Cortex of kidney (tissue), 1 donor: ENCODE measurements at places on chromosomes 3 and 15.

- DNase-seq, result no peak
Measured at GRCh38 chr3:77682162-77682561, 642.3 kb downstream of the ROBO2 start.

DNA sequence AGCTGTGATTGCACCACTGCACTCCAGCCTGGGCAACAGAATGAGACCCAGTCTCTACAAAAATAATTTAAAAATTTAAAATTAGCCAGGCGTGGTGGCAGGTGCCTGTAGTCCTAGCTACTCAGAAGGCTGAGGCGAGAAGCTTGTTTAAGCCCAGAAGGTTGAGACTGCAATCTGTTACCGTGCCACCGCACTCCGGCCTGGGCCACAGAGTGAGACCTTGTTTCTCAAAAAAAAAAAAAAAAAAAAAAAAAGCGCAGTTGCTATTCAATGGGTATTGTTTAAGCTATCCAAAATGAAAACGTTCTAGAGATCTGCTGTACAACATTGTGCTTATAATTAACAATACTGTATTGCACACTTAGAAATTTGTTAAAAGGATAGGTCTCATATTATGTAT is 24.0 kb downstream of the ZNF148 start:
- no peak for DNase-seq

DNA sequence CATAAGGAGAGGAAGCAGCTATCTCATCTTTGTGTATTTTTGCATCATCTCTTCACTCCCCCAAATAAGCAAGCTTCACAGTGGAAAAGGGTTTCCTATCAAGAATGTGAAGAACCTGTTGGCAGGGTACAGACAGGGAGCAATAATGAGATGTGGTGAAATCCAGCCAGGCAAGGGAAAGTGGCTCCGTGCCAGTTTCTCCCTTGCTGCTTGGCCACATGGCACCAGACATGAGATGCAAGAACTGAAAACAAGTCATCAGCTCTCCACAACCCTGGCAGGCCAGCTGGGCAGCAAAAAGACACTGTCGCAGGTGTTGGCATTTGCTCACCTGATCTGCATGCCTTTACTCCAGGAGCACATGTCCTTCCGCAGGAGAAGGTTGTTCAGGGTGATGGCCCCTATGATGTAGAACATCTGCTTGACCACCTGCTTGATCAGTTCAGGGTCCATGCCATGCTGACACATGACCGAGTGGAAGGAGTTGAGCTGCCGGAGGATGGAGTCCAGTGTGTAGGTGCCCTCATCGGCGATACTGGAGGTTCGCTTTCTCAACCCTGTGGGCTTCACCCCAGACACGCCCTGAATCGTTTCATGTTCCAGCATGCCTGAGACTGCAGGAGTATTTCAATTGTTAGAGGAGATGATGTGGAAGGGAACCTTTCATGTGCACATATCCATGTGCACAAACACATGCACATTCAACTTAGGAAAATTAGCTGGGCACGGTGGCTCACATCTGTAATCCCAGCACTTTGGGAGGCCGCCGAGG is 23.3 kb upstream of the MYO5C start:
- no peak for DNase-seq

GRCh38 chr3:2148561-2149340 is 50.1 kb downstream of the CNTN4 start:
- no peak for DNase-seq

GRCh38 chr15:66894986-66895780 is 170.2 kb upstream of the SMAD3 start:
- no peak for DNase-seq

DNA sequence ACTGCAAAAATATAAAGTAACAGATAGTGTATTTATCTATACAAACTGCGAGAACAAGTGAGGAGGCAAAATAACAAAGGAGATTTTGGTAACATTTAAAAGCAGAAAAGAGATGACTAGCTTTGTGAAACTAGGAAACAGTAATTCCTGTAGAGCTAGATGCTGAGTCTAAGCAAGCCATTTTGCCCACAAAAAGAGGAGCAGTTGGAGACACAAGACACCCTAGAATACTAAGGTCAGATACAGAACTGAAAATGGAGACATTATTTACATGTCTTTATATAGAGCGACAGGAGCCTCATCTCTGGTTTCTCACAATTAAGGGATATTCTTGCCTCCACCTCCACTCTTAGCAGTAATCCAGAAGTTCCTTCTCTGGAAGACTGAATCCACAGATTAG is 732.4 kb upstream of the GBE1 start:
- no peak for DNase-seq

GRCh38 chr3:13073326-13074005 is at the start of gene IQSEC1:
TSS of gene IQSEC1 (minus strand) at chr3:13073429. CDS start at chr3:13073014, 415 bp downstream.
- DNase-seq, result no peak

GRCh38 chr3:50261505-50261904 is 7.4 kb upstream of the SEMA3B start:
- DNase-seq, result no peak

- no peak for DNase-seq
Measured at GRCh38 chr15:35013370-35013769, 25.3 kb upstream of the ZNF770 start.

DNA sequence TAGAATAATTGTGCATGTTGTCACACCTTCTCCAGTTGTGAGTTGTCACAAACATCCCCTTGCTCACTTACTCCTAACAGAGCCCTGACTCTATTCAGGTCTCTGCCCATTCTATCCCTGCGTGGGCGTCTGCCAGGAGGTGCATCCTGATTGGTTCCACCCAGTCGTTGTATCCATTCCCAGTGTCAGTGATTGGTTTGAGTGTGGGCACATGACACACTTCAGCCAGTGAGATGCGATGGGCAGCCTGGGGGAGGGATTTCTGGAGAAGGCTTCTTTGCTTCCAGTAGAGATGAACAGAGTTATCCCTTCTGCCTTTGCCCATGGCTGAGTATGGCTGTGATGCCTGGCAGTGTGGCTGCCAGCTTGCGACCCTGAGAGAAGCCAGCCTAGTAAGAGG is 18.7 kb downstream of the PXYLP1 start:
- no peak for DNase-seq

DNA sequence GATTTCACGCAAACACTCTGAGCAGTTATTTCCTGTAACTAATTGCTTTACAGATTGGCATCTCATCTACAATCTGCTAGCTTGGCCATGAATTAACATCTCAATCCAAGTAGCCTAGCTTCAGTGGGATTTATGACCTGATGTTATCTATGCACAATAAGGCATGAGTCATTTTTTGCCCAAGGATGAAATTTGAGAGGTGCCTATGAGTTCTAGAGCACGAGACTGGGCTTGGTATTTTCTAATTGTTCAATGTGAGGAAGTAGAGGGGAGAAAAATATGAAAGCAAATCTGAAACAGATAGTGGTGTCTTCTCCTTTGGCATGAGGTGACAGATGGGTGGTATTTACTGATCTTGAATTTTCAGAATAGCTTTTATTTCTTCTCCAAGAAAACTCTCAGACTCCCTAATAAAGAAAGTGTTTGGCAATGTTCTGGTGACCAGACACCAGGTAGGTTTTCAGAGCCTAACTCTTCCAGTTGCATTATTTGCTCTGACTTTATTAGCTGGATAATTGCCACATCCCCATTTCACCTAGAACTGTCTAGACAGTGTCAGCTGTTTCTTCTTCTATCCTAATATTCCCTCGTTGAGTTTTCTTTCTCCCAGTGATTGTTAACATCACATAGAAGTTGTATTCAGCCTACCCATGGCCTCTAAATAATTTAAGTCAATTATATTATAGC is 301.0 kb upstream of the UMPS start:
- no peak for DNase-seq

GRCh38 chr3:46655271-46655670 is 38.2 kb downstream of the ALS2CL start:
- no peak for DNase-seq

- DNase-seq, result no peak
Measured at GRCh38 chr3:27985369-27986035, 255.9 kb upstream of the CMC1 start.

GRCh38 chr3:70737666-70738290 is 425.3 kb upstream of the MDFIC2 start:
- DNase-seq, result no peak

DNA sequence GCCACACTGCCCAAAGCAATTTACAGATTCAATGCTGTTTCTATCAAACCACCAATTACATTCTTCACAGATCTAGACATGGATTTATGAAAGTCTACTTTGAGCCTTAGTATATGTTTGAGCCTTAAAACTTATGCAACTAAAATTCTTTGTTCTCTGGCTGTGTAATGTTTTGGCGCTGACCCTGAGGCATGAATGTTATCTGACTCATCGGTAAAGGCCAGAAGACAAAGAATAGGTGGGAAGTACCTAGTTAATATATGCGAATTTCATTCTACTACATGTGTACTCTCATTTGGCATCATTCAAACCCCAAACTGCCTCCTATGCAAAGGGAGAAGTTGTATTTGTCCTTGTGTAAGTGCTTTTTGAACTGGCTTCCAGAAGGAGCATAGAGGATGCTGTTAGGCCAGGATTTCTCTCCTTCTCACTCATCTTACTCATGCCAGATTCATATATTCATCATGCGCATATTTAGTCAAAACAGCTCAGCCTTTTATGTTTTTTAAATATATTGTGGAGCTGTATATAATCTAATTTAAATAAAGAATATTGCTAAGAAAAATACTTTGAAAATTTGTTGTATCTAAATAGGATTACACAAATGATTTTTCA is 204.2 kb downstream of the NFKBIZ start:
- DNase-seq, result no peak

- no peak for DNase-seq
Measured at GRCh38 chr3:23761440-23761896, 44.3 kb upstream of the UBE2E1 start.

DNA sequence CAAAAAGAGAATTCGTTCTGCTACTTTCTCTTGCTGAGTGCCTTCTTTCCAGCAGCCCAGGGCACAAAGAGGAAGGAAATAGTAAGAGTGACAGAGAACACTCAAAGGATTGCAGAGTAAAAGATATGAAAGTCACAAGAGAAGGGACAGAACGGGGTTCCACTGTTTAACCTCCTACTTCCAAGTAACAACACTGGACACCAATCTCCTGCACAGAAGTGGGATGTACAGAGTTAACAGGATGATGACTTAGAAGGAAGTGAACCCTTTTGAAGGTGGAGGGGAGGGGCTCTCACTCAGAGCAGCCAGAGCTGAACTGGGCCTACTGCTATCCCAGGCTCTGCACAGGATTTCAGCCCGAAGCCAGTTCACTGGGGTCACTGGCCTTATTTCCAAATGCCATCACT is 130.1 kb upstream of the PRICKLE2 start:
- no peak for DNase-seq

DNA sequence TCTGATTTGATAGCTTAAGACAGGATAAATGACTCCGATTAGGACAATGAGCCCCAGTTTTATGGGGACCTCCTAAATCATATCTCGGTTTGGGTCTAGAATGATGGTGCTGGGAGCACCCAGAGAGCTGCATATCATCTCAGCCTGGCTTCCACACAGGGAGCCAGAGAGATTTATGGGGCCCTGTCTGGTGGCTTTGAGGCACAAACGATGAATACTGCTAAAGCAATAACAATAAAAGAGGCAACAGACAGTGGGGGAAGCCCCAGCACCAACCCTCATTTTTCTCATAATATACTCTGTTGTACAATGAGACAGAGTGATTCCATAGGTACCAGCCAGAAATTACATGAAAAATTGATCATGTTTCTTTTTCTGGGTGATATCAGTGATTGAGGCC is 889.0 kb upstream of the CFAP20DC start:
- DNase-seq, result no peak

DNA sequence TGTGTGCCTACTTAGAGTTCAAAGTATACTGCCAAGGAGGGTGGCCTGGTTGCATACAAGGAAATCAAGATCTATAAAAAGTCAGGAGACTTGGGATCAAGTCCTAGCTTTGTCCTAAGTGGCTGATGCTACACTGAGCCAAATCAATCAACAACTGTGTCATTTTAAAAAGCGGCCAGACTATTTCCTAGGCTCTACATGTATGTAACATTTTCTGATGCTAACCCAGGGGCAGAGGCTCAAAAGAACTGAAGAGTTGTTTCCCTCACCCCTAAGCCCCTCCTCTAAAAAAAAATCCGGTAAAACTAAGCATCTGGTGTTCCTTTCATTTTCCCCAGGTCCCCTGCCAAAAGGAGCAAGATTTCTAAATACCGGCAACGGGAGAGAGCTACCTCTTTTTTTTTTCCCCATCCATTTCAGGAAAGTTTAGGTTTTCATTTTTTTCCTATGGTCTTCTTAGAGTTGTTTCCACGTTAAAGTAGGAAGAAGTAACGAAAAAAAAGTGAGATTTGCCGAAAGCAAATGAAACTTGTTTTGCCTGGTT is 18.8 kb upstream of the CHD2 start:
- no peak for DNase-seq

DNA sequence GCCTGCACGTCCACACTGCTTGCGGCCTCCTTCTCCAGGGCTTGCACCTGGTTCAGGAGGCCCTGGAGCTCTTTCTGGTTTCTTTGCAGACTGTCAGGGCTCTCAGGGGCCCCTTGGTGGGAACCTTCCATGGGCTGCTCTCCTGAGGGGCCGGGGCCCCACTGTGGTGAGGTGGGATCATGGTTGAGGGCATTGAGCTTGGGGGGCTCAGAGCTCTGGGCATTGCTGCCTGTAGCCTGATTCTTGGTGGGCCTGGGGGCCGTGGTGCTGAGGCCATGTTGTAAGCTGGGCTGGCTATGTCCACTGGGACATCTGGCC is 7.5 kb downstream of the XIRP1 start:
- DNase-seq, result no peak

DNA sequence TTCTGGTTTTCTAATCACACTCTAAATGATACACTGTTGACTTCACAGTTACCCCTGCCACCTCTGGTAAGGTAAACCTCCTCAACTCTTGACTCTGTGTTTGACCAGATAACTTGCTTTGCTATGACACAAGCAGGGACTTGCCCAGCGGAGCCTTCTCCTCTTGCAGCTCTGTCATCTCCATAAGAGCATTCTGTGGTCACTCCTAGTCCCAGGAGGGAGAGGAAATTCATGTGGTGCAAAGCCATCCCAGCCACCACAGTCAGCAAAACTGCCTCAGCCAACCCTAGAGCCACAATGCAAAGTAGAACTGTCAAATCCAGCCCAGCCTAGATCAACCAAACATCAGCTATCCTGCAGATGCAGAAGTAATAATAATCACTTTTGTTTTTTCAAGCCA is 144.7 kb upstream of the GADL1 start:
- no peak for DNase-seq

- no peak for DNase-seq
Measured at GRCh38 chr3:161187046-161187445, 34.1 kb upstream of the NMD3 start.

GRCh38 chr3:58518291-58518789 is 18.6 kb downstream of the ACOX2 start:
- DNase-seq, result no peak

- DNase-seq, result no peak
Measured at GRCh38 chr3:71903112-71903495, 118.2 kb upstream of the PROK2 start.
